Thyroid gland (tissue), 4 donors: ENCODE measurements at places on chromosomes 5 and 9. TPM values are rescaled to one million over a fixed set of nuclear protein-coding genes. Genes with fewer than 3 reads are reported as not detected.

DNA sequence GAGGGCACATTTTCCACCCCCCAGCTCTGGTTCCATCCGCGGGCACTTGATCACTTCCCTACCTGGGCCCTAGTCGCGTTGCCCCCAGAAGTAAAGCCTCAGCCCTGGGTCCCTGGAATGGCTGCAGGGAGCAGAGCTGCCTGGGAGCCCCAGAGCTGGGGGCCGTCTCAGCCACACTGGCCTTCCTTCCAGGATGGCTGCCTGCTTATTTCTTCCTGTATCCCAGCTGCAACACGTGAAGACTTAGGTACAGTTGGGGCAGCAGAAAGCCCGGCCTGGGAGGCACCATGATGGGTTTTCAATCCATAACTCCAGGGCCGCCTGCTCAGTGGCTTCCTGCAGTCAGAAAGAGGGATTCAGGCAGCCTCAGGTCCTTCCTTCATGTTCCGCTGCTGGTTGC lies 232.3 kb downstream of the IRX2 start:
- DNase-seq, result no peak

DNA sequence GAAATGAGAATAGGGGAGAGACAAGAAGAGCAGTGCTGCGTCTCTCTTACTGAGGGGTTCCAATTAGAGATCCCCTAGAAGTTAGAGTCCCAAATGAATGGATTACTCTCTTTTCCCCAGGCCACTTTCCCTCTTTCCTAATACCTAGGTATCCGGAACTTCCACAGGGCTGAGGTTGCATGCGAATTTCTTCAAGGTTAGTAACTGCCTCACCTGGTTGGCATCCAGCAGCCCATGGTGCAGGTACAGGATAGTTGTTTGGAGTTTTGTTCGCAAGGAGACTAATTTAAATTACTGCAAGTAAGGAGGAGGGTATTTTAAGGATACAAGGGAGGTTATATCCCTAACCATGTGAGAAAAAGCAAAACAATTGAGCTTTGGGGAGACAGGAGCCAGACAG lies 52.4 kb upstream of the JAK2 start:
- no peak for DNase-seq

DNA sequence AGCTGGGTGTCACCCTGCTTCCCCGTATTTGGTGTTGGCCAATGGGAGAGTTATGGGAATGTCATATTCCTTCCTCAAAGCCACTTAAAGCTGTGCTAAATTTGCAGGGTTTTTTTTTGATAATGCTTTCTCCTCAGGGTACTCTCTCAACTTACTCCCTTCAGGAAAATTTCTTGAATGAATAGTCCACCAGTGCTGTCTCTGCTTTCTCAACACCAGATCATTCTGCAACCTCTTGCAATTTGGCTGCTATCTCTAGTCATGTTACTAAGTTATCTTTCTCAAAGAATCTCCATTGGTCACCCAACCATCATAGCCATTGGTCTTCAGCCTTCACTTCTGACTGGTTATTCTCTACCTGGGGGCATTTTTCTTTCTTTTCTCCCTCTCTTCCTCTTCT lies 13.4 kb upstream of the TNFAIP8 start:
- no peak for DNase-seq

DNA sequence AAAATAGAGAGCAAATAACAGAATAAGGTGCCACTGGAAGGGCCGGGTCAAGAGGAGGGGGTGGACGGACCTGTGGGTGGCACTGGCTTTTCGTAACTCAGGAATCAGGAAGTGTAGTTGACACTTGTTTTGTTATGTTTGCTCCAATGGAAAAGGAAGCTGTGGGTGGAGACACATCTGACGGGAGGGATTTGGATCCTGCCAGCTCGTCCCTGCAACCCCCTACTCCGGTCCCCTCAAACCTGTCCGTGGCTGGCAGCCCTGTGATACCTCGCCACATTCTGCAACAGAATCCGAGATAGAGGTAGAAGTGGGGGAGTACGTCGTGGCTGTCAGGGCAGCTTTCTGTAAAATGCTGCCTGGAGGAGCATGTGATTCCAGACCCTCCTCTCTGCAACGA lies 104.2 kb upstream of the IER5L start:
- peak; percentile 51 for DNase-seq

DNA sequence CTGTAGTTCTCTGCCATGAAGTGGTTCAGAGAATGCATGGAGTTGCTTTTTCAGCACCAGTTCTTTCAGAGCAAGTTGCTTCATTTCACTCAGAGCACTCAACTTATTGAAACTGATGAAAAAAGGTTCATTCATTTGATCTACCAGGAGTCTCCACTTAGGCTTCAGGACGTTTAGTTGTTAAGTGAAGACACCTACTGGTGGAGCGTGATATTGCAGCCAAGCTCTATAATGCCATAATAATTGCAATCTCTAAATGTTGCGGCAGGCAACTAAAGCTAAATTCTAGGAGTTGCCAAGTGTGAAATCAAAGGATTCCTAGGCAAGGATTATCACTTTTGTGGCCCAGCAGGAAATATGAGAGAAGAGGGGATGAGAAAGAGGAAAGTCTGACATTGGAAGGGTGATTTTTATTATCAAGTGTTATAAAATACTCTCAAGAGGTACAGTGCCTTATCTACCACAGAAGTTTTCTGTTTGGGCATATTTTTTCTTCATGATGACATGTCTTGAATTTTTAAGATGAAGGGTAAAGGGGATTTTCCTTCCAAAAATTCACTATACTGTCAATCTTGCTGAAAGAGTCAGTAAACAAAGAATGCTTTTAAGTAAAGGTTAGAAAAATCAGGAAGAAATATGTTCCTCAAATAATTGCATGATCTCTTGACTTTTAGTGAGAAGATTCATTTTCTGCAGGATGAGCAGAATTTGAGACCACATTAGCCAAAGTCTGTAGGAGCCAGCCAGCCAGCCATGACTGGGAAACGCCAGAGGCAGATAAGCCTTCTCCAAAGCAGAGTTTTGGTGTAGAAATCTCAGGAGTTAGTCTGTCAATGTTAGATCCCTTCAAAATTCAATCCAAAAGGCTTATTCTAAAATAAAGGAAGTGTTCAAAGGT lies 83.4 kb downstream of the SH3PXD2B start:
- no peak for DNase-seq

GRCh38 chr5:76684756-76685519 lies 31.0 kb upstream of the F2R start:
- no peak for DNase-seq

GRCh38 chr5:122816756-122817155 lies 28.7 kb upstream of the SNX24 start:
- no peak for DNase-seq

- DNase-seq, result peak; percentile 52
Observed at GRCh38 chr5:170745481-170746071, 37.9 kb upstream of the GABRP start.

DNA sequence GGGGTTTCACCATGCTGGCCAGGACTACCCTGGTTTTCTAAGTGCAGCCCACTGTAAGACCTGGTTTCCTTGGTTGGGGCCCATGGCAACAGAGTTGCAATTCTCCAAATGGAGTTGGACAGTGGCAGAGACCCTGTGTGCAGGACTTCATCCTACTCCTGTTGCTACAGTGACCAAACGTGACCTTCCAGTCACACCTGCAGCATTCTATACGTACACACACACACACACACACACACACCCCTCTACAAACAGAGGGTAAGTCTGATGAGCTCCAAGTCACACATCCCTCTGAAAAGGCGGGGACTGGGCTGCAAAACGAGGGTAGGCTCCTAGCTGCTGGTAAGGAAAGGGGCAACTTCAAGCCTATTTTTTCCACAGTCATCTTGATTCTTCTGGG lies 23.6 kb downstream of the LHFPL2 start:
- no peak for DNase-seq

- DNase-seq, result peak; percentile 10
Observed at GRCh38 chr9:84258371-84258770, 82.2 kb downstream of the SLC28A3 start.

DNA sequence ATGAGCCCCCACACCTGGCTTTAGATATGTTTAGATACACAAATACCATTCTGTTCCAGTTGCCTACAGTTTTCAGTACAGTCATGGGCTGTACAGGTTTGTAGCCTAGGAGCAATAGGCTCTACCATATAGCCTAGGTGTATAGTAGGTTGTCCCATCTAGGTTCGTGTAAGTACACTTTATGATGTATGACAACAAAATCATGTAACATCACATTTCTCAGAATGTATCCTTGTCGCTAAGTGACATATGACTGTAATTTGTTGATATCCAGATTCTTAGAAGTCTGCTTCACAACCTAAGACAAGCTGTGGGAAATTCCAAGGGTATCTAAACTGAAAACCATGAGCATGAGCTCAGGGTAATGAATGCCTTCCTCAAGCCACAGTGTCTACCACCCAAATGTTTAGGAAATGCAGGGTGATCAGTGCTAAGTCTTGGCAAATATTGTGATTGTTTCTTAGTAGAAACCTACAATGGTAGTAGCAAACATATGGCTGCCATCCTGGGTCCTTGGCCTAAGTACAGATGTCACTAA lies 8.4 kb downstream of the ECM2 start:
- no peak for DNase-seq

DNA sequence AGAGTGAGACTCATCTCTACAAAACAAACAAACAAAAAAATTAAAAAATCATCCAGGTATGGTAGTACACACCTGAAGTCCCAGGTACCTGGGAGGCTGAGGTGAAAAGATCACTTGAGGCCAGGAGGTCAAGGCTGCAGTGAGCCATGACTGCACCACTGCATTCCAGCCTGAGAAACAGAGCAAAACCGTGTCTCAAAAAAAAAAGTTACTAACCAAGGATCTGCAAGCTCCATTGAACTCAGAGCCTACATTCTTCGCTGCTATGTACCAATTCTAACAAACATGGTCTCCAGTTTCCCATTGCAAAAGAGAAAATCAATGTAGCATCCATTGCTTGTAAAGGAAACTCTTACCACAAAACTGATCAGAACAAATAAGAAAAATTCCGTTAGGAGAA lies 33.5 kb downstream of the MTMR12 start:
- no peak for DNase-seq

DNA sequence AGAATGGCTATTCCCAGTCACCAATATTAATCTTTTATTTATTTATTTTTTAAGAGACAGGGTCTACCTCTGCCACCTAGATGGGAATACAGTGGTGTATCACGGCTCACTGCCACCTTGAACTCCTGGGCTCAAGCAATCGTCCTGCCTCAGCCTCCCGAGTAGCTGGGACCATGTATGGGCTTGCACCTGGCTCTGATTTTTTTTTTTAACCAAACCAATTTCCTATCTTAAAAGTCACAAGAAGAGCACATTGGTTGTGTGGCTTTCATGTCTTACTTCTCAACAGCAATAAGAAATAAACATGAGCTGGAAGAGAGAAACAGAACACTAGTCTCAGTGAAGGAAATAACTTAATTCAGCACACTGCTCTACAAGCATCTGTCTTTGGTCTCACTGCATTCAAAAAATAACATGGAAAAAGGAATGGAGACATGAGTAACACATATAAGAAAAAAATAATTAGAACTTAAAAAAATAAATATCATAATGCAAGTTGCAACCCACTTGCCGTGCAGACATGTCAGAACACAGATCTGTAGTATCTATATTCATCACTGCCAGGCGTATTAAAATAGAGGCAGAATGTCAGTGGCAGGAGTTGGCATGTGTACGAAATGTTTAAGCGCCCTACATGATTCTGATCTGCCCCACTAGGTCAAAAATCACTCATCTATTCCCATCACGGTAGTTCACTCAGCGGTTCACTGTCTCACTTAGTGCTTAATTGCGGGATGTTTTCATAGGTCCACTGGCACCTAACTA lies 66.4 kb downstream of the EFNA5 start:
- DNase-seq, result no peak

DNA sequence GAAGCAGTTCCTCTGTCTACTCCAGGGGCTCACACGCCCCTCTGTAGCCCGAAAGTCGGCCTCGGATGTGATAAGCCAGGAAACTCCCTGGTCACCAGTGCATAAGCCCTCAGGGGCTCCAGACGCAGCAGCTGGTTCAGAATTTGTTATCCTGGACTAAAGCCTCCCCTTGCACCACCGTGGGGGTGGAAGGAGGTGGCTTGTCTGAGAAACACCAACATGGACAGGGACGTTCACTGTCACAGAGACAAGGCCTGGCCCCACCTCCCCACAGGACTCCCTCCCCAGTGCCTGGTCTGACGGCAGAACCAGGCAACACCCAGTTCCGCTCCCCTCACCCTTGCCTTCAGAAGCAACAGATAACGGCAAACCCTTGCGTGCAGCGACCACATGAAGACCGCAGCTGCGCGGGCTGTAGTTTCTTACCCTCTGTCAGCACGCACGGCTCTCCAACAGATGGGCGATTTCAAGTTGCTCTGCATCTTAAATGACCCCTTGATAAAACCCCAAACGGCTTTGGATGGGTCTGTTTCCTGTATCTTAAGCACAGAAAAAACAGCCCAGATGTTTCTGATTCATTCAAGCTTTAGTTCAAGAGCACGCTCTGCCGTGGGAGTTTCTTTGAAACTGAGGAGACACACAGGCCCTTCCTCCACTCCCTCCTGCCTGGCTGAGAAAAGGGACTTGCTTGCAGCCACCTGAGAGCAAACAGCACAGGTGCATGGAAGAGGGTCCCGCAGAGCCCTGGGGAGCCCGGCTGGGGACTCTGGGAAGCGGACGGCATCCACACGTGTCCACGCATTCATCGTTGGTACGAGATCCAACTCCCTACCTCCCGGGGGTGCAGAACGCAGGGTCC lies 44.7 kb upstream of the NKD2 start:
- no peak for DNase-seq

GRCh38 chr9:74589576-74589975 lies 92.4 kb downstream of the RORB start:
- no peak for DNase-seq

DNA sequence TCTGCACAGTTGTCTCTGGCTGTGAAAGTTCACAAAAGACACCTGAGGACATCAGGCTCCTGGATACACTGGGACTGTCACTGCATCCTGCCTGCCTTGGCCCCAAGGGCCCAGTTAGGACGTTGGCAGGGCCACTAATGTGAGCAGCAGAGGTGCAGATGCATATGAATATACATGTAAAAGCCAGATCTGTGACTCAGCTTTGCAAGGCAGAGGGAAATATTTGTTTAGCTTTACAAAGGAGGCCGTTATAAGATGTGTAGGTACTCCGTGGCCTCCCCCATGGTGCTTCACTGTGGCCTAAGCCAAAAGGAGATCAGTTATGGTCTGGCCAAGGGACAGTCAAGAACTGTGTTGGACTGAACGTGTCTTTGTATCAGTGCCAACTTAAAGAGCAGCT lies 4.1 kb upstream of the C1QTNF3 start:
- DNase-seq, result no peak

- no peak for DNase-seq
Observed at GRCh38 chr5:634191-634590, 22.1 kb downstream of the CEP72 start.

The OR1J4 gene
- not detected for total RNA-seq

The EQTN gene
- total RNA-seq, result not detected

The FAM193B gene
- total RNA-seq, result 42.4 TPM

The PSD2 gene
- total RNA-seq, result not detected

The CCT5 gene
- total RNA-seq, result 141 TPM

The EGFLAM gene
- 6.7 TPM for total RNA-seq
